ENCODE measurements at places on chromosomes 5 and 9. TPM values are rescaled to one million over a fixed set of nuclear protein-coding genes. Genes with fewer than 3 reads are reported as not detected.
A peak's percentile ranks its signal among the peaks of the same experiment; 100 is the strongest.

DNA sequence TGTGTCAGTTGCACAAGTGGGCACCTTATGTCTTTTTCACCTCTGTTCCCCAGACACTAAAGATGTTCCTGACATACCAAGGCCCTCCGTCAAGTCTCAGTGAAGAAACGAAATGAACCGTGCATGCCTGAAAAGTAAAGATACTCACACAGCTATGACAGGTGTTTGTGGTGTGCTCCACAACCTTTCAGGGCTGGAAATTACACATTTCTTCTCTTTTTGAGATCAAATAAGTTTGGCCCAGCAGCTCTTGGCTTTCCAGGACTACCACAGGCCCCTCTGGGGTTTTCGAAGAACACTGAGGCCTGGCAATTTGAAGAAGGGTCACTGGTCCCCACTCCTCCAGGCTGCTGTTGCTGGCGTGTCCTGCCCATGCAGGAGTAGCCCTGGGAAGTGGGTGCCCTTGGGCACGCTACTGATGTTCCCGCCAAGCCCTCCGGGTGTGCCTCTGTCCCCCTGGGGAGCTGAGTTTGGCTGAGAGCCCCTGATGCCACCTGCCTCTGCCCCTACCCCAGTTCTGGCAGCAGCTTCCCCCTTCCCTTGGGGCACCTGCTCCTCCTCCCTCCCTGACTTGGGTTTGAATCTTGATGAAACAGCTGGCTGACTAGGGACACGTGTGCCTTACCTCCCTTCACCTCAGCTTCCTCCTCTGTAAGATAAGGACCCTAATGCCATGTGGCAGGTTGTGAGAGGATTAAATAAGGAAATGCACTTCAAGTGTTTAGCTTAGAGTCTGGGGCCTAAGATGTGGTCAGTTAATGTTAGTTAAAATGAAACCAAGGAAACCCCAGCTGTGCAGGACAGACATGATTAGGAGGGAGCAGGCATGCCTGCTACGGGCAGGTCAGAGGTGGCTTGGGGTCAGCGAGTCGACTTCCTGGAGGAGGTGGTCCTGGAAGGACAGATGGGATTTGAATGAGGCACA, 49.1 kb upstream of the GADD45G start:
- H3K4me1 ChIP-seq, result peaks cover 25% of the 10 kb centered on the region
- no peak for DNase-seq
- H3K36me3 ChIP-seq, result no peaks in the 10 kb centered on the region
- H3K27ac ChIP-seq, result peak overlapping the region; percentile 83

- no peaks in the 10 kb centered on the region for H3K4me1 ChIP-seq
- no peak for DNase-seq
- no peak overlapping the region for H3K27ac ChIP-seq
- no peaks in the 10 kb centered on the region for H3K27me3 ChIP-seq
- H3K4me3 ChIP-seq, result no peak overlapping the region
These were observed 1866.7 kb upstream of the C9orf72 start for GRCh38 chr9:29439961-29440360.

GRCh38 chr5:35651002-35651756, 33.5 kb downstream of the SPEF2 start:
- H3K27ac ChIP-seq, result peak overlapping the region; percentile 87
- H3K27me3 ChIP-seq, result no peaks in the 10 kb centered on the region
- H3K36me3 ChIP-seq, result no peaks in the 10 kb centered on the region

- no peak for DNase-seq
- no peaks in the 10 kb centered on the region for H3K36me3 ChIP-seq
- peaks cover 2% of the 10 kb centered on the region for H3K4me1 ChIP-seq
- no peak overlapping the region for H3K4me3 ChIP-seq
- no peaks in the 10 kb centered on the region for H3K27me3 ChIP-seq
These were observed 20.4 kb upstream of the TRIM52 start for GRCh38 chr5:181281077-181281983.

C9orf43 gene
- total RNA-seq, result 1.2 TPM

All from naive thymus-derived CD8-positive, alpha-beta T cell (primary cell).